ENCODE measurements at places on chromosomes 11 and 22.
A peak's percentile ranks its signal among the peaks of the same experiment; 100 is the strongest.

DNA sequence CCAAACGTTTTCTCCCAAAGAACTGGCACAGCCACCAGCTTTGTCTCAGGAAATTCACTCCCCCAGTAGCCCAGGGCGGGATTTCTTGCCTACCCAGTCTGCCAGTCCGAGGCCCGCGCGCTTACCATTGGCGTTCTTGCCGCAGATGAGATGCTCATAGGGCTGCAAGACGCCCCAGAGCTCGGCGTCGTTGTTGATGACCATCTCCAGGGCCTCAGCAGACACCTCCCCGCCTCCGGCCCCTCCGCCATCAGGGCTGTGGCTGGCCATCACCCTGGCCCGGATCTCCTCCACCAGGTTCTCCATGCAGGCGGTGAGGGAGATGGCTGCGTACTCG is 1.3 kb downstream of the ABTB2 start:
- peak; percentile 32 for DNase-seq

- peak; percentile 78 for DNase-seq
These were observed 23.2 kb upstream of the SESN3 start for GRCh38 chr11:95254131-95254704.

DNA sequence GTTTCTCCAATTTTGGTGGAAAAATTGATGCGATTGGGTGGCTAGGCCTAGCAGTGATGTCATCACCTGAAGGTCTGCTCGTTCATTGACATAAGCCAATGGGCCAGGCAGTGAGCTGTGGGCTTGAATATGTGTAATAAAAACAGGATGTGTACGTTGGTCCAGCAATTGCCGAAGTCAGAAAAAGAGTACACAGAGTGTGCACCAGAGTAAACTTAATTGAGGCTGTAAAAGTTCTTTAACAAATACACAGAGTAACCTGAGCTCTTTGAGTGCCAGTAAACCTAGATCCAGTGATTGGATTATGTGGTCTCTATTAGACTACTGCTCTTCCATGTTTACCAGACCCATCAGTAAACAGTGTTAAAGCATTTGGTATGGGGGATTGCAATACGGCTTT is 13.0 kb upstream of the GLYATL1 start:
- no peak for DNase-seq

- DNase-seq: no peak
These were observed at the start of gene OR51F2 for GRCh38 chr11:4821021-4821420. Gene OR51F2, plus strand, starts transcription at chr11:4821321. Its CDS starts 101 bp downstream, at chr11:4821422.

DNA sequence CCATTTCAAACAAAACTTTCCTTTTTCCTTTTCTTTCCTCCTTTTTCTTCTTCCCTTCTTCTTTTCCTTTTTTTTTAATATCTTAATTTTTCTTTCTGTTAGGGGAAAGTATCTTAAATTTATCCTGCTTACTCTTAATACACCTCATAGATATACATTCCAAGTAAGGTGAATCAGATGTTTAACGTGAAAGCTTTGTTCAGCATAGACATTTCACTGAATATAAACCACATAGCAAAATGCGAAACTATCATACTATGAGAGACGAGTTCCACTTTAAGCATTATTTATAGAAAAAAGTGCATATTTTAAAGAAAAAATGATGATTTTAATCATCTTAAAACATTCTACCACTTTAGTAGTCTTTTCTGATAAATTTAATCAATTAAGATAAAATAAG is 137.8 kb upstream of the MTMR2 start:
- DNase-seq: no peak

DNA sequence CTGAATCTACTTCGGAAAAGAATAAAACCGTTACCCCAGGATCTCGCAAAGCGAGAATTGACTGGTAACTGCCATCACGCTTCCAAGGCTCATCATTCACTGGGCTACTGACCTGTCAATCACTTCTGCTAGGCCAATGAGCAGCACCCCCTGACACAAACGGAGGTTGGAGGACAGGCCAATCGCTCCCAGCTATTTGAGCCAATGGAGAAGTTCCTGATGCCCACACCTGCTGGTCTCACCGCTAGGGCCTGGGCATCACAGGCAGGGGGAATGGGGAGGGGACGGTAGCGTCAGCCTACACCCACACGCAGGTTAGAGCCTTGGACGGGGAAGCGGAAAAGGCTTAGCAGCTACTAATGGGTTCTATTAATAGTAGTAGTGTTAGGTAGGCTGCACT is 56.7 kb upstream of the CHST1 start:
- DNase-seq: no peak

DNA sequence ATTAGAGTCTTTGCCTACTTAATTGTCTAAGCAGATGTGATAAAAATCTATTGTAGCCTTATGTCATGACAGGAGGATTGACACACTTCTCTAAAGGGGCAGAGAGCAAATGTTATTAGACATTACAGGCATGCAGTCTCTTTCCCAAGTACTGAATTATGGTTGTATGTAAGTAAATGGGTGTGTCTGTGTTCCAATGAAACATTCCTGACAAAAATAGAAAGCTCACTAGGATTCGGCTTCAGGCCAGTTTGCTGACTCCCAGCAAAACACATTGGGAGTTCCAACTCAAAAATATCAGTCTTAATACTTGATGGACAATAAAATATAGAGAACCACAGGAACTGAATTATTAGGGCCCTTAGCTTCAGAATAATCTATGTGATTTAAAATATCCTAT is 1480.4 kb downstream of the FAM181B start:
- DNase-seq: no peak

DNA sequence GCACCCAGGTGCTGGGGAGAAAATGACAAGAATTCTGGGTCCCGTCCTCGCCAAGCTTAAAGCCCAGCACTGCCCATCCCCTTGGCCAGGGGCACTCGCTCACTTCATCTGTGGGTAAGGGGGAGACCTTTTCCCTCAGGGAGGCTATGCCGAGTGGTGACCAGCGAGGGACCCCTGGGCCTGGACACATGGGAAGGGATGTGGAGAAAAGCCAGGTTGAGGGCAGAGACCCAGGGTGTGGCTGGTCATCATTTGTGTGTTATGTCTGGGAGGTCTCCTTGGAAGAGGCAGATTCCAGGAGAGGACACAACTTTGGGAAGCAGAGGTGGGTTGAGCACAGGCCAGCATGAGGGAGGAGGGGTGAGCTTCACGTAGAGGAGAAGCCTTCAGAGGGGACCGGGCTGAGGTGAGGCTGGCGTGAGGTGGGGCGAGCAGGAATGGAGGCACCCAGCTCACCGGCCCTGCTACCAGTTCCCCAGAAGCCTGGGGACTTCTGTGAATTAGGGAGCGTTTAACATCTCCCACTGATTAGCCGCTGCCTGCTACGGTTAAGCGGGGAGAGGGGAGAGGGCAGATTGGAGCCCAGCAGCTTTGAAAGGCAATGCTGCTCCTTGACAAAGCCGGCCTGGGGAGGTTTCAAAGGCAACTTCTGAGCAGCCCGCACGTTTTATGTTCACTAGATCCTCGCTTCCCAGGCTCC is 25.8 kb upstream of the NECTIN1 start:
- no peak for DNase-seq

- no peak for DNase-seq
These were observed 9.9 kb upstream of the FERMT3 start for GRCh38 chr11:64196626-64197025.

- no peak for DNase-seq
These were observed 24.1 kb upstream of the ZDHHC13 start for GRCh38 chr11:19092850-19093249.

GRCh38 chr11:6530848-6531247 is 33.8 kb downstream of the DNHD1 start:
- no peak for DNase-seq

DNA sequence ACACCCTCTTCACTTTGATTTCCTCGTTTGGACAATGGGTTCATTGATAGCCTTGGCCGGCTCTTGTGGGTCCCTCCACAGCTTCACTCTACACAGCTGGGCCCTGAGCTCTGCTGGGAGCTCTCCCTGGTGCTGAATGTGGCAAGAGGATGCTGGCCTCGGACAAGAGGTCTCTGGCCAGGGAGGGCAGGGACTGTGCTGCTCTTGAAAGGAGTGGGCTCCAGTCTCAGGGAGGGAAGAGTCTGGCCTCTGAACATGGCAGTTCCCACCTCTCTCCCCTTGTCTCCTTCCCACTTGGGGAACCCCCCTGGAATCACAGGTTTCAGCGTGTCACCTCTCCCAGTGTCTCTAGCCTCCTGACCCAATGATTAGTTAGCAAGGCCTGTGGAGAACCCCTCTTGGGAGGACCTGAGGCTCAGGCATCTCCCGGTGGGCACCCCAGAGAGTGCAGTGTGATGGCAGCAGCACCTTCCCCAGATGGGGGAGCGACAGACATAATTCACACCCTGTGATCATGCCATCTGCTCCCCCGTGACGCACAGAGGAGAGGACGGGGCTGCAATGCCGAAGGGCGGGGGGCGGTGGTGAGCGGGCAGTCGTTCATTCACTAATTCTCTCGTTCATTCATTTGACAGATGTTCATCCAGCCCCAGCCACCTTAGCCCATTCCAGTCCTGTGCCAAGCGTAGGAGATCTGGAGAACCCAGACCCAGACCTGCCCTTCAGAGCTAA is 2.8 kb upstream of the CABP7 start:
- DNase-seq: no peak

DNA sequence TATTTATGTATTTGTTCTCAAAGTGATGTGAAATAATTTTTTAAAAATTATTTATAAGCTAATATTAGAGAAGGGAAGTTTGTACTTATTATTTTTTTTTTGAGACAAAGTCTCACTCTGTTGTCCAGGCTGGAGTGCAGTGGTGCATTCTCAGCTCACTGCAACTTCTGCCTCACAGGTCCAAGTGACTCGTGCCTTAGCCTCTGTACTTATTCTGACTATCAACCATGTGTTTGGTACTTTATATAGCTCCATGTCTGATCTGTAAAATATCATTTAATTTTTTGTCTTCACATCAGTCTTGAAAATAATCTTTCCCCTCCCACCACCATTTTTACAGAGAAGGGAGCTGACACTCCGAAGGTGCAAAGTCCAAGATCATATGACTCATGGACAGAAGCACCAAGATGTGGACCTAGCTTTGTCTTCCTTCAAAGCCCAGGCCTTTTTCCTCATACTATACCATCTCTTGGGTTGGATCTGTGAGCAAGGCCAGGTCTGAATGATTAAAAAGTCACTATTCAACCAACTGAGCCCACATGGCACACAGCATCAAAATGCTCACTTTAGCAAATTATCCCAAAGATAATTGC is 32.4 kb upstream of the EED start:
- DNase-seq: no peak

- DNase-seq: no peak
These were observed 9.4 kb downstream of the ACTN3 start for GRCh38 chr11:66556086-66556485.

- no peak for DNase-seq
These were observed 886 bp downstream of the PITPNM1 start for GRCh38 chr11:67504005-67504949.

GRCh38 chr11:44736791-44737190 is 10.0 kb downstream of the TSPAN18 start:
- DNase-seq: no peak
